ENCODE measurements at places on chromosomes 16 and 17.

DNA sequence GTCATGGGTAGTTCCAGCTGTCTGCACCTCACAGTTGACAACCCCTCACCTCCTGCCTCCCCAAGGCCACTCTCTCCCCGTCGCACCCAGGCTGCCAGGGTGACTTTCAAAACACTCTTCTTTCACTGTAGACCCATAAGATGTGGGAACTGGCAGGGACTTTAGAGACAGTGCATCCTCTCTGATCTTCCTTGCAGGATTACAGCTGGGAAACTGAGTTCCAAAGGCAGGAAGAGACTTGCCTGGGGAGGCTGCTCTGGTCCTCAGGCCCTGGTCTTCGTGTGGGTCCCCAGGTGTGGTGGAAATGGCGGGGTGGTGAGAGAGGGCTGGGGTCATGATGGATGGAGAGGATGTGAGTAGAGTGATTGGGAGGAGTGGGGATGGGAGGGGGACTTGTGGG lies 21.9 kb upstream of the NKD1 start:
- no peak for DNase-seq

DNA sequence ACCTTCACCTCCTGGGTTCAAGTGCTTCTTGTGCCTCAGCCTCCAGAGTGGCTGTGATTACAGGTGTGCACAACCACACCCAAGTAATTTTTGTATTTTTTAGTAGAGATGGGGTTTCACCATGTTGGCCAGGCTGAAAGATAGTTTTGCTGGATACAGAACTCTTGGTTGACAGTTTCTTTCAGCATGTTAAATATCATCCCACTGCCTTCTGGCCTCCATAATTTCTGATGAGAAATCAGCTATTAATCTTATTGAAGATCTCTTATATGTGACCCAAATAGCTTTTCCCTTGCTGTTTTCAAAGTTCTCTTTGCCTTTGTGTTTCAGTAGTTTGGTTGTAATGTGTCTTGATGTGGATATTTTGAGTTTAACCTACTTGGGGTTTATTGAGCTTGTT lies 50.3 kb upstream of the BRD7 start:
- no peak for DNase-seq

- DNase-seq = no peak
These were observed 2287.0 kb downstream of the TP53TG3F start for GRCh38 chr16:35746281-35746962.

GRCh38 chr16:85800321-85800669 lies 800 bp downstream of the COX4I1 start:
- DNase-seq = no peak

DNA sequence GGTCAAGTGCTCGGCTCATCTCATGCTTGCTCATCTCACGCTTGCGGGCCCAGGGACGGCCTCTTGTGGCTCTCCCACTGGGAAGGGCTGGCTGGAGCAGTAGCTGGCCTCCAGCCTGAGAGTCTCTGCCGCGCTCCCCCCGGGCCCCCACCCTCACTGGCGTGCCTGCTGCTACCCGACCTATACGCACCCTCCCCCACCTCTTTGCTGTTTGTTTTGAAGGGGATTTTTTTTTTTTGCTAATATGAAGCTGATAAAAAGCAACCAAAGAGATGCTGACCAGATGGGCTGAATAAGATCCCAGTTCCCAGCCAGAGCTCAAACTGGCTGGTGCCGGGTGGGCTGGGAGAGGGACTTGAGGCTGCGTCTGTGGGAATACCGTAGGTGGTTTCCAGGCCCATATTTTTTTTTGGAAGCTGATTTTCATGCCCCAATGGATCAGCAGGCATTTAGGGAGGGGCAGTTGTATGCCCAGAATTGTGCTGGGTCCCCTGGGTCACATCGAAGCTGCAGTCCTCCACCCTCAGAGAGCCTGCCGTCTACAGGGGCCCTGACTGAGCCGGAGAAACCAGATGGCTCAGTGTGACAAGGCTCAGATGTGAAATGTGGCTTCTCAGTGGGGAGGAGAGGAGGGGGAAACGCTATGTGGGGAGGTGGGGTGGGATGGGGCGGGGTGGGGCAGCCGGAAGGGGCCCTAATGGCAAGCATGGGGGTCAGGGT lies 115.0 kb downstream of the RAP1GAP2 start:
- no peak for DNase-seq

DNA sequence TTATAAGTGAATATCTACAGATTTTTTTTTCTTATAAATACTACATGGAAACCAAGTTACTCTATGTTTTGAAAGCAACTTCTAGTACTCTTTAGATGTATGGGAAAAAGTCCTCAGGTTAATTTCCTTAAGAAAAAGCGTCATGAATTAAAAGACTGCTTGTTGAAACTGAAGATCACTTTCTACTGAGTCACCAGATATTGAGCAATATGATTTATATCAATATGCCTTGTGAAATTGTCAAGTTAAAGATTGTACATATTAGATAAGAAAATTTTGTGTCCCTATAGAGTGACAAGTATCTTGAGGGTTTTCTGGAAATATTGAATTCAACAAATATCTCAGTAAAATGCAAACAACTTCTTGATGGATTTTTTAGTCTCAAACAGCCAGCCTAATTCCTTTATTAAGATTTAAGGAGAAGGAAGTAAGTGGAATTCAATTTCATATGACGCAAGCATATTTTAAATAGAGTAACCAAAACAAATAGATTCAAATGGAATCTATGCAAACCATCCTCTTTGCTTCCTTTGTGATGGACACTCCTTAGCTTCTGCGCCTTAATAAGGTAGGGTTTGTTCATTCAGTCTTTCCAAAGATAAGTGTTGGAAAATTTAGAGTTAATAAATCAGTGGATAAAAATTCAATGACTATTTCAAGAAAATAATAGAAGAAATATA lies 16.6 kb downstream of the KRT12 start:
- no peak for DNase-seq

GRCh38 chr17:27379888-27380533 lies 76.2 kb upstream of the KSR1 start:
- no peak for DNase-seq

- no peak for DNase-seq
These were observed 13.6 kb downstream of the TAC4 start for GRCh38 chr17:49834118-49834743.

DNA sequence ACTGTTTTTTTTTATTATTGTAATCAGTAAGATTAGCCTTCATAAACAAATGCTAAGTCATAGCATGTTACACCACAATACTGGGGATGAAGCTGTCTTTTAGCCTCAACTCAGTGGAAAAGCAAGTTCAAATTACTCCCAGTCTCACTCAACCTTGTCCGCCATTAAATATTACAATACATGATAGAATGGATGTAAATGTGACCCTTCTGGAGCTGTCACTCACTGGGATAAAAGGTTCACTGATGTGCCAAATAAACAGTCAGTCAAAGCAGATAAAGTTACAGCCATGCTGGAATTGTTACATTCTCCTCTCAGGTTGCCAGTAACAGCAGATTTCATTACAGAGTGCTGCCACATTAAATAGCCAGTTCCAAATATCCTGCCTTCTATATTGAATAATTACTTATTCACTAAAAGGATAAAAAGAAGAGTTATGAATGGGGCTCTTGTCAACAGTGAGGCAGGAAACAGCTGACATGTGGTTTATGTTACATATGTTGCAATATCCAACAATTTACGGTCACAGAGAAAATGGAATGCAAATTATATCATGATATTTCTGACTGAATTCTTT lies 53.4 kb downstream of the BRIP1 start:
- no peak for DNase-seq

Data from stimulated activated CD8-positive, alpha-beta memory T cell treated with anti-CD3 and anti-CD28 coated beads, Interleukin-2, amount 100 ng/mL, for 48 hours (primary cell).